ENCODE measurements at places on chromosomes 11 and 22.
A peak's percentile ranks its signal among the peaks of the same experiment; 100 is the strongest.

- DNase-seq: no peak
Measured at GRCh38 chr11:57881647-57882046, 120.0 kb downstream of the CTNND1 start.

DNA sequence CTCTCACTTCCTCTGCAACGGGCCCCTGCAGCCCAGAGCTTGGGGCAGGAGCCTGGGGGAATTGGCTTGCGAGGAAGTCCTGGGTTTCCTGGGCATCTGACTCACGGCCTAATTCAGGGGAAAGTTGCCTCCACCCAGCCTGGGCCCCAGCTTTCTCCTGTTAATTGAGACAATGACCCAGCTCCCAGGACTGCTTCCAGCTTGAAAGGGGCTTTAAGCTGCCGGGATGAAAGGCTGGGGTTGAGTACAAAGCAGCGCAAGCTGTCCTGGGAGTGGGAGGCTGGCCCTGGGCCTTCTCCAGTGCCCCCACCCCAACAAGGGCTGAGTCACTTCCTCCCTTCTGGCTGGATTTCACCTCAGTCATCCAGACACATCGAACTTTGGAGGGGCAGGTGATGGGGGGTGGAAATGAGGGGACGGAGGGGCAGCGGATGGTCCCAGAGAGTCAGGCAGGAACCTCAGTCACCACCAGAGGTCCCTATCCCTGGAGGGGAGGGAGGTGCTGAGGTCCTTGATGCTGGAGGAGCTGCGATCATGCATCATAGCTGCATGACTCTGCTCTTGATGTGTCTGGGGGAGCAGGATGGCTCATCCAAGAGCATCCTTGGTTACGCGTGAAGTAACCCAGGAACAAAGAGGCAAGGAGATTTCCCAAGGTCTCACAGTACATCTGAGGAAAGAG, 30.1 kb upstream of the OAF start:
- peak; percentile 56 for DNase-seq

DNA sequence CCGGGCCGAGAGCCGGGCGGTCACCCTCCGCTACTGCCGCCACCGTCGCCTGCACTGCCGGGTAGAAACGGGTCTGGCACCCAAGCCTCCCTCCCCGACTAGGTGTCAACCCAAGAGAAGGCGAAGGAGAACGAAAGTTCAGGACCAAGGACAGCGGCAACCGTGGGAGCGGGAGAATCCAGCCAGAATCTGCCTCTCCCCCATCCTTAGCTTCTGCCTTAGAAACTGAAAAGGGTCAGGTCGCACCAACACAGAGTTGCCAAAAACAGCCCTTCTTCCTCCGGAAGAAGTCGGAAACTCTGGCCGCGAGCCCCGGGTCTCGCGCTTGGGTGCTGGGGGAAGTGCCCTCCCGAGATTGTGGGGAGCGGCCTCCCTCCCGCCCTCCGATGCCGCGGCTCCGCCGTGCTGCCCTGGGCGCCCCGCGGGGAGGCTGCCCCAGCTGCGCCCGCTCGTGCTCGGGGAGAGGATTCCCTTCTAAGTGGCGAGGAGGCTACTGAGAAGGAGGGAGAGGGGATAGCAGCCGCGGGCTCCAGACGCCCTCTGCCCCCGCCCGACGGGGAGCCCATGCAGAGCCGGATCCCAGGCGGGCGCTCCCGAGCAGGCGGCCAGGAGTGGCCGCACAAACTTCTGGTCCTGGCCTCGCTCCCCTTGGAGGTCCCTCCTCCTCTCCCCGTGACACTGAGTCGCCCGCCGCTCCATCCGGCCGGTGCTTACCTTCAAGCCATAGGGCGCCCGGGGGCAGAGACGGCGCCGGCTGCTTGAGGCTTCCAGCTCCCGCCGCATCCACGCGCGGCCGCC, 637 bp downstream of the DRD2 start:
- DNase-seq: peak; percentile 76

- DNase-seq: no peak
Measured at GRCh38 chr22:42881982-42882656, 25.0 kb upstream of the ARFGAP3 start.

DNA sequence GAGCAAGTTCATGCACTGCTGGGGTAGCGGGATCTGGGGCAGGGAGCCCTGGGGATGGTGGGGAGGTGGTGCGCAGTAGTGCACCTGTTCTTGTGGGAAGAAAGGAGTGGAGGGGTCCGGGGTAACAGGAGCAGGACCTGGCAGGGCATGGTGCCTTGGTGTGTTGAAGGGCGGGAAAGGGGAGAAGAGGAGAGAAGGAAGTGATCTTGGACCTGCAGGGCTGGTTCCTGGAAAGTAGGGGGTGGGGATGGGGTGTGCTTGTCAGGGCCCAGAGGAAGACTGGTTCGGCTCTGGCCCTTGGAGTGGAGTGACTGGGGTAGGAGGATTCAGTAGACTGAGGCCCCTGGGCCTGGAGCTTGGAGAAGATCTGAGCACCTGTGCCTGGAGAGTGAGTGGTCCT, 10.9 kb upstream of the CAPN5 start:
- no peak for DNase-seq

- DNase-seq: peak; percentile 34
Measured at GRCh38 chr11:102476812-102477211, 24.2 kb upstream of the TMEM123 start.

GRCh38 chr11:64802370-64803157, 450 bp downstream of the MAP4K2 start:
- DNase-seq: no peak

GRCh38 chr11:43681401-43681942, 934 bp downstream of the HSD17B12 start:
- peak; percentile 32 for DNase-seq

DNA sequence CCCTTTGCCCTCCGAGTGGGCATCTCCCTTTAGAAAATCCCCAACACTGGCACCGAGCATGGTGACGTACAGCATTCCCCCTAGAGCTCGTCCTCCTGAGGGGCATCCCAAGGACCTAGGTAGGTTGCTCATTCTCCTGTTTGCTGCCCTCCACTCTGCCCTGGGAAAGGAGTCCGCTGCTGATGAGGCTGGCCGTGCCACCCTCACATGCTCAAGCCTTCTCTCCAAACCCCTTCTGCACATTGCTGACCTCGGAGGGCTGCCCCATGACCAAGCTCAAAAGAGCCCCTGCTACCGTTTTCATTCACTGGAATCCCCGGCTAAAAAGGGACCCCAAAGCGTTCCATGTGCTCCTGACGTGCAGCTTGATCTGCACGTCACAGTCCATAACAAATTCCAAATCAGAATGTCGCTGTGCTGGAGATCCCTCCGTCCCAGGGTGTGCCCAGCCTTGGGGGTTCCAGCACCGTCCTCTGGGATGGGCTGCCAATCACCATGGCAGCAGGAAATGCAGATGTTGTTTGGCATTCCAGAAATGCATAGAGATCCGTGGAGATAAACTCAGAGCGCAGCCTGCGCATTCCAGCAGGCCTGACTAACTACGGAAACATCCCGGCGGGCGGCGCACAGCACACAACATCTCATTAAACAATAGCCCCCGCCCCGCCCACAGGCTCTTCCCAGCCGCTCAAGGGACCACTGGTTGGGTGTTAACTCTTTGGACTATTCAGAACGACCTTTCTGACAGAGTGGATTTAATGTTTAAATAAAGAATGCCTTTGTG, 26.3 kb upstream of the GNB1L start:
- peak; percentile 96 for DNase-seq

DNA sequence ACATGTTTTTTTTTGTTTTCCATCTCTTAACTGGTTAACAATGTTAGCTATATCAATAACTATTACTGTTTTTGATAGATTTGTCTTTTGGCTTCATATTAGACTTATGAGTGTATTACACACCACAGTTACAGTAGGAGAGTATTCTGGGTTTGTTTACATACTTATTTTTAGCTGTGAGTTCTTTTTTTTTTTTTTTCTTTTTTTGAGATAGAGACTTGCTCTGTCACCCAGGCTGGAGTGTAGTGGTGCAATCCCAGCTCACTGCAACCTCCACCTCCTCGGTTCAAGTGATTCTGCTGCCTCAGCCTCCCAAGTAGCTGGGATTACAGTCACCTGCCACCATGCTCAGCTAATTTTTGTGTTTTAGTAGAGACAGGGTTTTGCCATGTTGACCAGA, 28.0 kb downstream of the CNTF start:
- no peak for DNase-seq

DNA sequence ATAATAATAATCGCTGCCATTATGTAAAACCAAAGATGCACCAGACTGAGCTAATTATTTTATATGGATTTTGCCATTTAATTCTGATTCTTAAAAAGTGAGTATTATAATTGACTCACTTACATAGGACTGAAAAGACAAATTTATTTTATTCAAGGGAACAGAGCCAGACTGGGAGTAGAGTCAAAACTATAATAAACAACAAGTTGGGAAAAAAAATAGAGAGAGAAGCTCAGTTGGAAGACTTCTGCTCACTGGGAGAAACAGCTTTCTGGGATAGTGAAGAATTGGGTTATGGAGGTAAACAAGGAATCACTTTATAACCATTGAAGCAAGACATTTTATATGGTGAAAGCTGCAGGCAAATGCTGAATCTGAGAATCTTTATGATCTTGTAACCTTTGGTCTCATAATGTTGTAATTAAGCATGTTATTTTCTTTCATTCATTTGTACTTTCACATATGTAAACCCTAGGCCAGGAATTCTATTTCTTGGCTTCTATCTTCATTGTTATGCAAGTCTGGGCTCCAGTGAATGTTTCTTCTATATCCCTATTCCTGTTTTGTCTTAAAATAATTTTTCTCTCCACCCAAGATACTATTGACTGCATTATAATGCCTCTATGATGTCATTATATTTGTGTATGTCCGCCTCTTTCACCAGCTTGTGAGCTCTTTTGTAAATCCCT, 725.3 kb upstream of the CCDC179 start:
- DNase-seq: no peak

DNA sequence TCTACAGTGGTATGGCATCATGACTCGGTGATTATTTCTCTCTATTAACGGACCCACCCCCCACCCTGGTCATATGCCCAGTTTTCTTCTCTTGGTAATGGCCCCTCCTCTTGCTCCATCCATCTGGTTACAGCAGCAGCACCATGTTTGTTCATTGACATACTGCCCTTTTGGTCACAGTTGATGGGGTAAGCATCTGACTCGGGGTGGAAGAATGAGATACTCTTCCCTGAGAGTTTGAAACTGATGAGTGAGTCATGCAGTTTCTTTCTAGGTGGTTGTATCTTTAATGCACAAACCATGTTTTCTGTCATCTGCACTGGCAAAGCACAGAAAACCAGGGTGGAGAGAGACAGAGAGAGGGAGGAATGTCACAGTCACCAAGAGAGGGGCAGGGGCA, 126.0 kb downstream of the SYN3 start:
- DNase-seq: peak; percentile 11

DNA sequence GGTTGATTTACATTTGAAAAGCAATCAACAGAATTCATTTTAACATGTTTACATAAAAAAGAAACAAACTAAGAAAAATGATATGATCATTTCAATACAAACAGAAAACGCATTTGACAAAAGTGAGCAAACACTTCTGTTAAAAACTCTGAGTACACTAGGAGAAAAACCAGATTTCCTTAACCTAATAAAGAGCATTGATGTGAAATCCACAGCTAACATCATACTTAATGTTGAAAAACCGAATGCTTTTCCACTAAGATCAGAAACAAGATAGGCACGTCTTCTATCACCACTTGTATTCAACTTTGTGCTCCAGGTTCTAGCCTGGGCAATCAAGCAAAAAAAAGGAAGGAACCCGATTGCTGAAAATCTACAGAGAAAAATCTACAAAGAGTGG, 227.6 kb downstream of the SBF2 start:
- no peak for DNase-seq

- DNase-seq: no peak
Measured at GRCh38 chr11:3197878-3198528, 20.6 kb downstream of the MRGPRG start.

GRCh38 chr22:47049078-47049624, 286.7 kb downstream of the TBC1D22A start:
- no peak for DNase-seq

DNA sequence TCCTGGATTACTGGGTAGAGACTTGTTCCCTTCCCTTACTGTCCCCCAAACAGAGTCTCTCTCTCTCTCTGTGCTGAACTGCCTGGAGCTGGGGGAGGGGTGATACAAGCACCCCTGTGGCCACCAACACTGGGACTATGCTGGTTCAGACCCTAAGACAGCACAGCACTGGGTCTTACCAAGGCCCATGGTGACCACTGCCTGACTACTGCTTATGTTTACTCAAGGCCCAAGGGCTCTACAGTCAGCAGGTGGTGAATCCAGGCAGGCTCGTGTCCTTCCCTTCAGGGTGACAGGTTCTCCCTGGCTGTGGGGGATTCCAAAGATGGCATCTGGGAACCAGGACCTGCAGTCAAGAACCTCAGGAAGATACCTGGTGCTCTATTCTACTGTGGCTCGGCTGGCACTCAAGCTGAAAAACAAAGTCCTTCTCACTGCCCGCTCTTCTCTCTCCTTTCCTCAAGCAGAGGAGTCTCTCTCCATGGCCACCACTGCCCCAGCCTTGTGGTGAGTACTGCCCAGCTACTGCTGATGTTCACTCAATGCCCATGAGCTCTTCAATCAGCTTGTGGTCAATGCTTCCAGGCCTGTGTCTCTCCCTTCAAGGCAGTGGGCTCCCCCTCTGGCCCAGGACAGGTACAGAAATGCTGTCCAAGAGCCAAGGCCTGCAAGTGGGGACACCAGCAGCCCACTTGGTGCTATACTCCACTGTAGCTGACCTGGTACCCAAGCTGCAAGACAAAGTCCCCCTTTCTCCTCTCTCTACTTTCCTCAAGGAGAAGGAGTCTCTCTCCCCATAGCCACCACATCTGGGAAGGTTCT, 41.8 kb upstream of the SHANK2 start:
- no peak for DNase-seq

- no peak for DNase-seq
Measured at GRCh38 chr11:72732329-72732728, 19.9 kb downstream of the ARAP1 start.

DNA sequence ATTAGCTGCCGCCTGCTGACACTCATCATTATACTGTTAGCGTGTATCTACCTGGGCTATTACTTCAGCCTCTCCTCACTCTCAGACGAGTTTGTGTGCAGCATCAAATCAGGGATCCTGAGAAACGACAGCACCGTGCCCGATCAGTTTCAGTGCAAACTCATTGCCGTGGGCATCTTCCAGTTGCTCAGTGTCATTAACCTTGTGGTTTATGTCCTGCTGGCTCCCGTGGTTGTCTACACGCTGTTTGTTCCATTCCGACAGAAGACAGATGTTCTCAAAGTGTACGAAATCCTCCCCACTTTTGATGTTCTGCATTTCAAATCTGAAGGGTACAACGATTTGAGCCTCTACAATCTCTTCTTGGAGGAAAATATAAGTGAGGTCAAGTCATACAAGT, 51.1 kb downstream of the PANX1 start:
- DNase-seq: no peak

DNA sequence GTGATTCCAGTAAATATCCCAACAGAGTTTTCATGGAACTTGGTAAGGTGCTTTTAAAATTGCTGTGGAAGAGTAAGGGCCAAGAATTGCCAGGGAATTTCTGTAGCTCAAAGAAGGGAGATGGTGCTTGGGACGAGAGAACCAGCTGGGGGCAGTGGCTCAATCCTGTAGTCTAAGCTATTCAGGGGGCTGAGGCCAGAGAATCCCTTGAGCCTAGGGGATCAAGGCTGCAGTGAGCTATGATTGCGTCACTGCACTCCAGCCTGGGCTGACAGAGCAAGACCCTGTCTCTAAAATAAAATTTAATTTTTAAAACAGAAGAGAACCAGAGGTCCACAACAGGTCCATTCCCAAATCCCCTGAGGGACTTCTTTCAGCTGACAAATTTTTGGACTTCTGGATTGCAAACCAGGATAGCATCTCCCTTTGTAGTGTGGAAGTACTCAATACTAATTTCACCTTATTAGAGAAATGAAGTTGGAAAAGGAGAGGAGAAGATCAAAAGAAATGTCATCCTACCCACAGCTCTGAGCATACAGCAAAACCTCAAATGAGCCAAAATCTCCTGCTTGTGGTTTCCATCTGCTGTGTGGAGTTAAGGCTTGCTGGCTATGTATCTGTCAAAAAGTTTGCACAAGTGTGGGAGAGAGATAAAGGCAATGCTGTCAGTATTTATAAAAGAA, 59.2 kb upstream of the CLPB start:
- peak; percentile 12 for DNase-seq
